ENCODE measurements at places on chromosomes 1 and 21.
A peak's percentile ranks its signal among the peaks of the same experiment; 100 is the strongest.

GRCh38 chr1:27351541-27352107 lies 9.8 kb downstream of the SYTL1 start:
- no peak for DNase-seq

DNA sequence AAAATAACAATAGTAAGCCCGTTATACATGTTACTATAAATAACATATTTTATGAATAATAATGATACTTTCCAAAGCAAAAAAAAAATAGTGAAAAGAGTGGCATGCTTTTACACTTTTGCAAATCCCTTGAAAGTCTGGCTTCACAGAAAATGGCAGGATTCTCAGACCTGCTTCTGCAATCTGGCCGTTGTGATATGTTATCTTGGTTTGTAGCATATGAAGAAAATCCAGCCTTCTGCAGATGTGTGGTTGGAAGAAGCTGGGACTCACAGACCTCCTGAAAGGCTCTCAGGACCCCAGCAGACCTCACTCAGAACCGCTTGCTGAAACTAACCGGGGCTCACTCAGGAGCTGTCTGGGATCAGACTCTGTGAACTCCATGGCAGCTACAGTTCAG lies 256.0 kb upstream of the TMEM51 start:
- no peak for DNase-seq

- no peak for DNase-seq
These were observed 28.3 kb downstream of the SCP2 start for GRCh38 chr1:52955129-52955970.

DNA sequence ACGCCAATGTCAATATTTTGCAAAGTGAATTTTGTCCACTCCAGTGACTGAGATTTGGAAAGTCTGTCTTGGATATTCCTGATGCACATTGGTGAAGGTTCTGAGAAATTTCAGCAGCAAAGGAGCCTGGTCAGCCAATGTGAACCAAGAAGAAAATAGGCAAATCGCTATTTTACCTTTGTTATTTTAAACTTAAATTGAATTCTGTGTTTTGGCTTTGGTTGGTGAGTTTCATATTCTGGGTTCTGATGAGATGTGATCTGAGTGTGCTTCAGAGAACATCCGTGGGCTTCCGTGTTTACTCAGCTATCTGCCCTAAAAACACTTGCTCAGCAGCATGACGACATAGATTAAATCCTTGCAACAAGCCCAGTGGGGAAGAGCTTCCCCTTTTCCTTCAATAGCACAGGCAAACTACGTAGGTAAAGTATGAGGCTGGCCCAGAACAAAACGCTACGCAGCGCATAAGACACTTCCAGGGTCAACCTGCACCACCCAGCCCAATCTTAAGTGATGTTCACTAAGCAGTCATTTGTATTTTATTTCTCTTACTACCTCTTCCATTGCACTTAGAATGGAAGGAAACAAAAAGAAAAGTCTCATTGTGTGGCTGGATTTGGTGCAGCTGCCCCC lies 176.4 kb upstream of the KAZN start:
- DNase-seq, result no peak

DNA sequence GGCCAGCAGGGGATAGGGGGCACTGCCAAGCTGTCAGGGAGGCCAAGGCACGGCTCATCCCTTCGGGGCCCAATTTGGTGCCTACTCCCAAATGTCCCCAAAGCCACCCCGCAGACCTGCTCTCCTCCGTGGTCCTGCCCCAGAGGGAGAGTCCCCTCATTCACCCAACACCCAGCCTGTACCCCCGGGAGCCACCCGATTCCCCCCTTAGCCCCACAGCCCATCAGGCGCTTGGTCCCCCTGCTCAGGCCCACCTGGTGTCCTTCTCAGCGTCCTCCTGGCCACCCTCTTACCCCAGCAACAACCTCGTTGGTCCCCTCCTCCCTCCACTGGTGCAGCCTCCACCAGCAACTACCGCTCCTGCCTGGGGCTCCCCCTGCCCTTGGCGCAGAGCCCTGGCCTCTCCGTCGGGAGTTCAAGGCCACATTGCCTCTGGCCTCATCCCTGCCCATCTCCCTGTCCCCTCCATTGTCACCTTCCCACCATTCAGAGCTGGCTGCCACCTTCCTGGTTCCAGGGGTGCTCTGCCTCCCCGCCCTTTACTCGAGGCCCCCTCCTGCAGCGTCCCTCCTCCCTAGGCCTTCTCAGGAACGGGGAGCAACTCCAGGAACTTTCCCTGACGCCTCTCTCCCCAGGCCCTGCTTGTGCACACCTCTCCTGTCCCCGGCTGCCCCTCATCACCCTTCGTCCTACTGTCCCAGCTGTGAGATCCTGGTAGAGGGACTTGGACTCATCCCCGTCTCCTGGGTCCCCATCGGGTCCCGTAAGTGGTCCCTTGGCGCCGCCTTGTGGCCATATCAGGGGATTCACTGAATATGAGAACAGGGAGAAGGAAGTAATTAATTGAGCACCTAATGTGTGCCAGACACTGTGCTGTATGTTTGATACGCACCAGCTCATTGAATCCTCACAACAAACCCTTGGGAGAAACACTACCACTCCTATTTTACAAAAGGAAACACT lies 73.9 kb downstream of the RAP1GAP start:
- peak; percentile 29 for DNase-seq

DNA sequence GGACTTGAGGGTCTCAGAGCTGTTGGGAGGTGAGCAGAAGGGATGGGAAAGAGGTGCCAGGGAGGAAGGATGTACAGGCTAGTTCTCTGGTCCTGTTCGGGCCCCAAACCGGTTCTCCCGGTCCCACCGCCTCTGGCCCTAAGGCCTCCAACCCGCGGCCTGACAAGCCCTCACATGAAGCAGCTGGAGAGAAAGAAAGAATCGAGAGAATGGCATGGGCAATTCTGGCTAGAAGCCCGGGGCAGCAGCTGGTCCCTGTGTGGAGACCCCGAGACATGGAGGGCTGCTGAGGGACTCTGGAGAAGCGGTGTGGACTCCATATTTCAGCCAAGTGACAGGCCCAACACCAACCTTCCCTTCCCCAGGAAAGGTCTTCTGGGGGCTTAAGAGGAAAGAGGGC lies 730 bp downstream of the CDC42SE1 start:
- DNase-seq, result no peak

DNA sequence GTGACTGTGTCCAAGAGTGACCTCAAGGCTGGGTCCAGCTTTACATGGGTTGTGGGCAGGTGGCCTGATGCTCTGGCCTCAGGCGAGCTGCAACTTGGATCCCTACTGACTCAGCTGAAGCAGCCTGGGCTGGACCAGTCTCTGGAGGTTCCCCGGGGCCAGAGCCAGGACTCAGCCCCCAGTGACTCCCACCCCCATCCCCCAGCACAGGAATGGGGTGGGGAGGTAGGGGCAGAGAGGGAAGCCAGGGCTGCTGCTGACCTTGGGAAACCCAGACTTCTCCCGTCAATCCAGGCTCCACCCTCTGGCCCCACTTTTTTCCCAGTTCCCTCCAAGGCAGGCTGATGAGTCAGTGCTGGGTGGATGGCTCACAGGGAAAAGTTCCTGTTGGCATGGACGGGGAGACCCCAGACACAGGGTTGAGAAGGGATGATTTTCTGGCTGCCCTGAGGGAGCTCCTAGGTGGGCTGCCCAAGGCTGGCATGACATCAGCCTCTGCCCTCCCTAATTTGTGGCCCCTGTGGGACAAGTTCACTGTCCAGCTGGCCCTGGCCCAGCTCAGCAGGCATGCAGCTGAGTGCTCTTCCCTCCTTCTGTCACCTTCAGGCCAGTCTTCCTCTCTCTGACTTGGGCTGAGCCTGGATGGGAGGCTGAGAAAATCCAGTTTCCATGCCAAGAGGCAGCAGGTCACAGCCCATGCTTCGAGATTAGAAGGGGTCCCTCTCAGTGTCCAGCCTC lies 2.2 kb downstream of the ZC3H12A start:
- DNase-seq, result no peak

GRCh38 chr1:56639211-56639610 lies 5.9 kb upstream of the PRKAA2 start:
- no peak for DNase-seq

DNA sequence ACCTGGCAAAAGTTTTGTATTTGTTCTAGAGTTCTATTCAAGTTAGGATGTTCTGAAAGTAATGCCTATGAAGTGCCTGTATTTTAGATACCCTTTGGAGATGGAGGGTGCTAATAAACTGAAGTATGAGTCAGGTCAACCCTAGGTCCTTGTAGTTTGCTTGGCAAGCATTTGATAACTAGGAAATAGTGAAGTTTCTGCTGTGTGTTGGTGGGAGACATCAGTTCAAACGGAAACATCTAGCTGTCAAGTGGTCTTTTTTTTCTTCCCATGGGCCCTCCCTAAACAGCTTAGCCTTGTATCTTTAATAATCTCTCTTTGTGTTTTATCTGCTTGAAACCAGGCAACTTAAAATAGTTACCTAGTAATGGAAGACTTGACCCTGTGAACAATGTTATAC lies 4.5 kb downstream of the MRPS6 start:
- no peak for DNase-seq

GRCh38 chr21:43016728-43017127 lies 42.4 kb downstream of the PKNOX1 start:
- no peak for DNase-seq

DNA sequence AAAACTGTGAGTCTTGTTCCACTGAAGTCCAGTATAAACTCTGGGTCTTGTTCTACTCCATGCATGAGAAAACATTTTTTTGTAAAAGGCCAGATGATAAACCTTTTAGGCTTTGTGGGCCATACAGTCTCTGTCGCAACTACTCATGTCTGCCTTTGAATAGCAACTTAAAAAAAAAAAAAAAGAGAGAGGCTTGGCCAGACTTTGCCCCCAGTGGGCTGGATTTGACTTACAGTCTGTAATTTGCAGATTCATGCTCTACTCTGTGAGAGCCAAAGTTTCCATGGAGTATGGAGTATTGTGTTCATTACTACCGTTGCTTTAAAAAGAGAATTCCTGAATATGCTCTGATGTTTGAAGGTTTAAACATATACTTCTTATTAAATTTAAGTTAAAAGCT lies 654.9 kb upstream of the PKN2 start:
- no peak for DNase-seq

DNA sequence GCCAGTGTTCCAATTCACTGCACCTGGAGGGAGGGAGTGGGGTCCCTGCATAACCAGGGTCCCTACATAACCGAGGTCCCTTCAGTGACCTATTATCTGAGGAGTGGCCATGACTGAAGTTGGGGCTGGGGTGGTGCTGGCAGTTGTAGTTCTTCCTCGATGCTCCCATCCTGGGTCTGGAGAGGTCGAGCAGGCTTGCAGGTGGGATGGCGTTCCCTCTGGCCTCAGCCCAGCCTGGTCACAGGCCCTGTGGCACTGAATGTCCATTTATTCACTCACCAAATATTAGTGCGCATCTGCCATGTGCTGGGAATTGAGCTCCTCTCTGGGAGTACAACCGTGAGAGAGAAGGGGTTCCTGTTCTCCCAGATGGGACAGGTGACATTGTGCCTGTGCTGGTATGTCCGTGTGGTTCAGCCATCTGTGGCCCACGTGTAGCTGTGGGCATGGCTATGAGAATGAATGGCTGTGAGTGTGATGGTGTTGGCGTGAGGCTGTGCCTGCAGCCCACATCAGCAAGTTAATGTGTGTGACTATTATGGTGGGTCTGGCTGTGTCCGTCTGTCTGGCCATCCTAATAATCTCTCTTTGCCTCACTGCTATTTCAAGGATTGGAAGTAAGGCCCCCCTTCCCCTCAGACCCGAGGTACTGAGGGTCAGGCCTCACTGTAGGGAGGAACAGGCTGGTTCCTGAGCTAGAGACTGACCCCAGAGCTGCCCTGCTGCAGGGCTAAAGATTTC lies 3.9 kb upstream of the SLC6A9 start:
- DNase-seq, result no peak

- no peak for DNase-seq
These were observed 12.9 kb downstream of the PARS2 start for GRCh38 chr1:54751426-54751825.

DNA sequence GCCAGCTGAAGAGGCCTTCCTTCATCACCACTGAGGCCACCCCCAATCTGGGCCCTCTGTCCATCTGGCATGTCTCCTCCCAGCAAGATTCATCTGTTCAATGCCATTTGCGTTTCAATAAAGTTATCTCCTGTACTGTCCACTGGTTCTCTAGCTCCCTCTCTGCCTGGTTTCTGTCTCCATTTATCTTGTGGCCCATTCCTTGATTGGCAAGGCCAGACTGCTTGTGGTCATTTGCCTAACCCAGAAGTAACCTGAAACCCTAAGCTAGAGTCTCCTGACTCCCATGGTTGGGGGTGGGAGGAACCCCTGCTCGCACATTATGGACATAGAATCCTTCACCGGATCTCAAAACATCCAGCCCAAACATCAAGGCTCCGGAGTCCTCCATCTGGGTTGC lies 2.1 kb upstream of the IPO9 start:
- DNase-seq, result no peak

DNA sequence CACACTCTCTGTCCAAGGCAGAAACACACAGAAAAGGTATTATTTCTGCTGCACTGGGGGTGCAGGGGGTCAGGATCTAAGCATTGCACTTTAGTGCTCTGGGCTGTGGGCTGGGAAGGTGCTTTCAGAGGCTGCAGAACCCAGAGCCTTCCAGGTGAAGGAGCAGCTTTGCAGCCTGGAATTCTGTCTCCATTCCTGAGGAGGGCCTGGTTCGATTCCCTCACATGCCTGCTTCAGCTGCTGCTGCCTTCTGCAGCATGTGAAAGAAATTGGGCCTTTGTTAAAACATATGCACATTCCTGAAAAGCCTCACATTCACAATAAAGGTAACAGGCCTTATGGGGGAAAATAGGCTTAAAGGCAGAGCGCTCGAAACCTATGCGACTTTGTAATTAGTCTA lies 35.9 kb downstream of the VTCN1 start:
- DNase-seq, result no peak

GRCh38 chr1:106978477-106979322 lies 77.8 kb upstream of the PRMT6 start:
- no peak for DNase-seq

DNA sequence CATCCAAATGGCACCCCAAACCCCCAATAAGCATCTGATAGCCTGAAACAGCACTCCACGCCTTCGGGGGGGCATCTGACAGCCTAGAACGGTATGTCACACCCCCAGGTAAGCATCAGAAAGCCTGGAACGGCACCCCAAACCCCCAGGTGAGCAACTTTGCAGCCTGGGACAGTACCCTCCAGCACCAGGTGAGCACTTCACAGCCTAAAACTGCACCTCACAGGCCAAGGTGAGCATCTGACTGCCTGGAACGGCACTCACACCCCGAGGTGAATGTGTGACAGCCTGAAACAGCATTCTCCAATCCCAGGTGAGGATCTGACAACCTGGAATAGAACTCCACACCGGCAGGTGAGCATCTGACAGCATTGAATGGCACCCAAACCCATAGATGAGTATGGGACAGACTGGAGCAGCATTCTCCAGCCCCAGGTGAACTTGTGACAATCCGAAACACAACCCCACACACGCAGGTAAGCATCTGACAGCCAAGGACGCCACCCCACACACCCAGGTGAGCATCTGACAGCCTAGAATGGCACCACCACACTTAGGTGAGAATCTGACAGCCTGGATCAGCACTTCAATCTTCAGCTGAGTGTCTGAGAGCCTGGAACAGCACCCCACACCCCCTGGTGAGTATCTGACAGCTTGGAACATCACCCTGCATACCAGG lies 18.3 kb upstream of the MMEL1 start:
- no peak for DNase-seq

GRCh38 chr1:246558041-246558440 lies 8.0 kb downstream of the TFB2M start:
- DNase-seq, result no peak
